ENCODE measurements at places on chromosomes 11 and 22.

DNA sequence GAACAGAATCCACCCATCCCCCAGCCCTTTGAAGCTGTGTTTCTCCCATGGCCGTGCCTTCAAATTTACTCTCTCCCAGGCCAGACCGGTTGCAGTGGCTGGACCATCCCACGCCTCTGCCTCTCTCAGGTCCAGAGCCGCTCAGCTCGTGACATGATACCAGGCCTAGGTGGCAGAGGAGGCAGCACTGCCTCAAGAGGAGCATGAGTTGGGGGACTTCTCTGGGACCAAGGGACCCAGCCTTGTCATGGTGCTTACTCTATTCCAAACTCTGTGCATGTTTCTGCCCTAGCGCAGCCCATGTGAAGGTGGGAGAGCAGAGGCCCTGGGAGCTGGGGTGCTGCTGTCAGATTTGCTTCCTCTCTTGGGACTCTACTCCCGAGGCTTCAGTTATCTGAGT, 51.0 kb downstream of the TRAF6 start:
- DNase-seq: no peak

DNA sequence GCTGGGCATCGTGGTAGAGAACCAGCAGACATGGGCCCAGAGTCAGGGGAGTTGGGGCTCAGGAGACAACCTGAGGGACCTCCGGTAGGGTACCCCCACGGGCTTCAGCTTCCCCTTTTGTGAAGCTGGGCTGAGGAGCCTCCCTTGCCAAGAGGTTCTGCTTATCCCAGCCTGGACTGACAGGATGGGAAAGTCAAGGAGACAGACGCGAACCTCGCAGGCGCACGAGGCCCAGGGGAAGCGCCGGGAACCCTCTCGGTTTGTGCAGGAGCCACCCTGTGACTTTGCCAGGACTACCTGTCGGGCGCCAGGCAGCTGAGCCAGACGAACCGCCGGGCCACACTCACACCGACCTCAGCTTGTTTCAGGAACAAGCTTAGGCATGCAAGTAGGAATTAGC, 566.1 kb downstream of the BRD1 start:
- DNase-seq: no peak

GRCh38 chr22:36301384-36301828, 48.5 kb downstream of the APOL1 start:
- peak; percentile 43 for DNase-seq

DNA sequence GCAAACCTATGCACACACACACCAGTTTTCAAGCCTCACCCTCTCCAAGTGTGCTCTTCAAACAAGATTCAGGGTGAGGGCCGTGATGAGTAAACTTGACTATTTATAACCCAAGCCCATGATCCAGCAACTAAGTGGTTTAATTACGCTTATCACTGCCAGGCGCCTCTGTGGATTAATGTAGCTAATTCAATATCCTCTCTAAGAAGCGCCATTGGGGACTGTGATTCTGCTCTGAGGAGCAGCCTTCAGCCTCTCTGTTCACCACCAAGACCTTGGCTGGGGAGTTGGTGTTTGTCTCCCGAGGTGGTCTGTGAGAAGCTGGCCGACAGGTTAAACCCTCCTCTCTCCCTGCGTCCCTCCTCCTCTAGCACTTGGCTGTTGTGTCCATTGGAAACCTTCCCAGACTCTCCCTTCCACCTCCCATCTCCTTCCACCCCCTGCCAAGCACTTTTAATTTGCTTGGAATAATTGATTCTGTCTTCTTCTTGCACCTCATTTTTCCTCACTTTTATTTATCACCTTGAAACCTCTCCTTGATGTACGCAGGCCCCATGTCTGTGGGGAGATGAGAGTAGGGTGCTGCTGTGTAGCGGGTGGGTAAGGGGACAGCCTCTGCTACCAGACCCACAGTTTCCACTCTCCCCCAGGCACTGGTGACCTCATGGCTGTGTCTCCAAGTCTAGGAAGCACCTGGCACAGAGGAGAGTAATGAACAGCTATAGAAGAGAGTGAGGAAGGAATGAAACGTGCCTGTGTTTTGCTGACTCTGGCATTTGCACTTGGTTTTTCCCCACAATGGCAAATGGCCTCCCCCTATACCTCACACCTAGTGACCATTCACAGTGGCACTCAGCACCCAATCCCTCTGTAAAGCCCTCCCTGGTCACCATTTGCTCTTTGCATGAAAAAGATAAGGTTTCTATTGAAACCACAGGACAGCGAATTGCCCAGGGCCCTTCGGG, 236.6 kb downstream of the GRIK4 start:
- no peak for DNase-seq

- no peak for DNase-seq
Observed at GRCh38 chr11:93573184-93573583, 30.0 kb upstream of the SMCO4 start.

DNA sequence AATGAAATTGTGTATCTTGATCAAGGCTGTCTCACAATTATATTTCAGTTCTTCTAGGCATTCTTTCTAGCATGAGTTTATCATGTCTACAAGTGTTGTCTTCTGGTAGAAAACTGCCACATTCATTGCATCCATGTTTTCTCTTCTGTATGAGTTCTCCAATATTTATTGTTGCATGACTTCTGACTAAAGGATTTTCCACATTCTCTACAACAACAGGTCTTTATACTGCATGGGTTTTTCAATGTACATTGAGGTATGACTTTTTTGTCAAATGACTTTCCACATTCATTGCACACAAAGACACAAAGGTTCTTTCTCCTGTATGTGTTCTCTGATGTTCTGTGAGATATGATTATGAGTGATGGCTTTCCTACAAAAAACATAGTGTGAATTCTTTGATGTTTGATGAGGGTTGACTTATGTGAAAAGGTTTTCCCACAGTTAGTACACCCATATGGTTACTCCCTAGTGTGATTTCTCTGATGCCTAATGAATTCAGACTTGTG, 890.6 kb upstream of the CNTN5 start:
- DNase-seq: no peak

- no peak for DNase-seq
Observed at GRCh38 chr11:85236211-85236610, 390.9 kb downstream of the DLG2 start.

Measured in pons (tissue), 1 donor.